Naive thymus-derived CD4-positive, alpha-beta T cell (primary cell): ENCODE measurements at places on chromosomes 11 and 22. TPM values are rescaled to one million over a fixed set of nuclear protein-coding genes. Genes with fewer than 3 reads are reported as not detected.
A peak's percentile ranks its signal among the peaks of the same experiment; 100 is the strongest.

GRCh38 chr11:79437981-79438630 lies 2.7 kb downstream of the TENM4 start:
- H3K27ac ChIP-seq = no peak overlapping the region
- no peaks in the 10 kb centered on the region for H3K36me3 ChIP-seq
- peaks cover 4% of the 10 kb centered on the region for H3K27me3 ChIP-seq
- no peak overlapping the region for H3K4me3 ChIP-seq
- H3K4me1 ChIP-seq = no peaks in the 10 kb centered on the region

- no peaks in the 10 kb centered on the region for H3K4me1 ChIP-seq
- no peak overlapping the region for H3K4me3 ChIP-seq
- H3K27ac ChIP-seq = no peak overlapping the region
- no peaks in the 10 kb centered on the region for H3K27me3 ChIP-seq
- DNase-seq = no peak
Observed at GRCh38 chr22:27435844-27436576, 365.5 kb downstream of the MN1 start.

GRCh38 chr11:130394615-130395014 lies 33.8 kb downstream of the ADAMTS8 start:
- H3K36me3 ChIP-seq = no peaks in the 10 kb centered on the region
- no peaks in the 10 kb centered on the region for H3K27me3 ChIP-seq
- no peak for DNase-seq
- no peak overlapping the region for H3K4me3 ChIP-seq
- peaks cover 8% of the 10 kb centered on the region for H3K4me1 ChIP-seq

- peaks cover 8% of the 10 kb centered on the region for H3K4me1 ChIP-seq
- no peaks in the 10 kb centered on the region for H3K36me3 ChIP-seq
- DNase-seq = no peak
- no peaks in the 10 kb centered on the region for H3K27me3 ChIP-seq
- H3K4me3 ChIP-seq = no peak overlapping the region
- H3K27ac ChIP-seq = no peak overlapping the region
Observed at GRCh38 chr11:13958641-13959400, 3.7 kb upstream of the SPON1 start.

DNA sequence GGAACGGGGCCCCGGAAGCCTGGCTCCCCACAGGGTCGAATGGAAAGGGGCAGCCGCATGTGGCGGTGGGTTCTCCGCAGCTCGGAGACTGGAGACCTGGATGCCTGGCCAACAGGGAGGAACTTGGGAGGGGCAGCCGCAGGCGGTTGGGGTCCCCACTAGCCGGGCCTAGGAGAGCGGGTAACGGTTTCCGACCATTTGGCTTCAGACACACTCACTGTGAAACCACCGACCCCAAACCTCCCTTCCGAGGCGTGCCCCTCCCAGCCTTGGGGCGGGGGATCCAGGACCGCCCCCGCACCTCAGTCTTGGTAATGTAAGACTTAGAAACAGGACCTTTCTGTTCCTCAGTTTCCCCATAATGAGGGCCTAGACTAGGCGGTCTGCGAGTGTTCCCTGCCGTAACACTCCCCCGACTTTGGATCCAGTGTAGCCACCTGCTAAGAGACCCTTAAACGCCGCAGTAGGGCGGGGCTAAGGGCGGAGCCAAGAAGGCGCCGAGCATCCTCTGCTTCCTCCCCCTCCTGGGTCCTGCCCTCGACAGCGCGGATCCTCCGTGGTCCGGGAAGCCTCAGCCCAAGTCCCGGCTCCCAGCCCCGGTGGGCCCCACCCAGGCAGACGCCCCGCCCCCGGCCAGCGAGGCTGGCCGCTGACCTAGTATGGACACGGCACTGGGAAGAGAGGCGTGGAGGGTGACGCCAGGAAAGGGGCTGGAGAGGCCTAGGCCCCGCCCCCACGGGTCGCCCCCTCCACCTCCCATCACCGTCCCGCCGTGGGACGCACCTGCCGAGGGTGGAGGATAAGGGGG lies 1.8 kb upstream of the RASGRP2 start:
- H3K4me1 ChIP-seq = peaks cover 22% of the 10 kb centered on the region
- H3K4me3 ChIP-seq = peak overlapping the region; percentile 68
- no peaks in the 10 kb centered on the region for H3K36me3 ChIP-seq

GRCh38 chr22:33958741-33959140 lies 38.5 kb upstream of the LARGE1 start:
- DNase-seq = no peak
- H3K4me3 ChIP-seq = no peak overlapping the region

- DNase-seq = no peak
- H3K27me3 ChIP-seq = no peaks in the 10 kb centered on the region
- no peaks in the 10 kb centered on the region for H3K36me3 ChIP-seq
- no peak overlapping the region for H3K27ac ChIP-seq
Observed at GRCh38 chr11:101336858-101337257, 207.2 kb upstream of the PGR start.

GRCh38 chr11:13859892-13860291 lies 102.6 kb upstream of the SPON1 start:
- DNase-seq = no peak
- H3K27me3 ChIP-seq = no peaks in the 10 kb centered on the region
- peaks cover 6% of the 10 kb centered on the region for H3K4me1 ChIP-seq
- H3K36me3 ChIP-seq = no peaks in the 10 kb centered on the region

DNA sequence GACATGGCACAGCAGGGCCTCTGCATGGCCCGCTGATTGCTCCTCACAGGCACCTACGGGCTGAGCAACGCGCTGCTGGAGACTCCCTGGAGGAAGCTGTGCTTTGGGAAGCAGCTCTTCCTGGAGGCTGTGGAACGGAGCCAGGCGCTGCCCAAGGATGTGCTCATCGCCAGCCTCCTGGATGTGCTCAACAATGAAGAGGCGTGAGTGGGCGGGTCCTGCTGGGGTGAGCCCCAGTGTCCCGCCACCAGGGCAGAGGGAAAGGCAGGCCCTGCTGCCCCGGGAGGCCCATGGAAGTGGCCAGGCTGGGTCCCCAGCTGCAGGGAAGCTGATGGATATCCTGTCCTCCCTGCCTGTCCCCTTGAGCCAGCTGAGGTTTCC lies 18.6 kb upstream of the DGCR8 start:
- no peak overlapping the region for H3K4me3 ChIP-seq
- H3K36me3 ChIP-seq = no peaks in the 10 kb centered on the region
- H3K4me1 ChIP-seq = no peaks in the 10 kb centered on the region
- no peak overlapping the region for H3K27ac ChIP-seq
- no peaks in the 10 kb centered on the region for H3K27me3 ChIP-seq

Gene PRG3
- total RNA-seq = not detected

Gene IGLL1
- not detected for total RNA-seq

Gene NRIP3
- total RNA-seq = 11.0 TPM

Gene MPZL2
- total RNA-seq = 2.1 TPM
